NCI-H748 treated with DMSO at 0.1 percent for 48 hours (cell line): ENCODE measurements at places on chromosomes 6 and 20.

DNA sequence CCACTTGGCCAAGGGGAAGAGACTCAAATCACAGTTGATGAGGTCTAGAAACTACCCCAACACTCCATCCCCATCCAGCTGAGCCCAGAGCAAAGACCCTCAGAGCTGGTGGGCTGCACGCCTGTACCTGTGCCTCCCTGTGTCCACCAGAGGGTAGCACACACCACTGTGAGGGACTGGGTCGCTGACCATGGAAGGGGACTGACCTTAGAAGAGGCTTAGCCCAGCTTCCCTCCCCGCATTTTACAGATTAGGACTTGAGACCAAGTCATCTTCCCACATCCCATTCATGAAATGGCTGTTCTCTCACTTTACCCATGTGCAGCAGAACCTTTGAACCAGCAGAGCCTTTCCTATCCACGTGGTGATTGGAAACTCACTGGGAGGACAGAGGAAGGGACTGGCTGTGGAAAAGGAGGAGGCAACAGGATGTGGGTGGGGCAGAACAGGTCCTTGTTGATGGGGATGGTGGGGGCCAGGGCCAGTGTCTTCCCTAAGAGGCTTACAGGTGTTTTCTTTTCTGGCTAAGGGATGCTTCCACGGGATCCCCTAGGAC lies 44.3 kb downstream of the CPXM1 start:
- no peak for DNase-seq

DNA sequence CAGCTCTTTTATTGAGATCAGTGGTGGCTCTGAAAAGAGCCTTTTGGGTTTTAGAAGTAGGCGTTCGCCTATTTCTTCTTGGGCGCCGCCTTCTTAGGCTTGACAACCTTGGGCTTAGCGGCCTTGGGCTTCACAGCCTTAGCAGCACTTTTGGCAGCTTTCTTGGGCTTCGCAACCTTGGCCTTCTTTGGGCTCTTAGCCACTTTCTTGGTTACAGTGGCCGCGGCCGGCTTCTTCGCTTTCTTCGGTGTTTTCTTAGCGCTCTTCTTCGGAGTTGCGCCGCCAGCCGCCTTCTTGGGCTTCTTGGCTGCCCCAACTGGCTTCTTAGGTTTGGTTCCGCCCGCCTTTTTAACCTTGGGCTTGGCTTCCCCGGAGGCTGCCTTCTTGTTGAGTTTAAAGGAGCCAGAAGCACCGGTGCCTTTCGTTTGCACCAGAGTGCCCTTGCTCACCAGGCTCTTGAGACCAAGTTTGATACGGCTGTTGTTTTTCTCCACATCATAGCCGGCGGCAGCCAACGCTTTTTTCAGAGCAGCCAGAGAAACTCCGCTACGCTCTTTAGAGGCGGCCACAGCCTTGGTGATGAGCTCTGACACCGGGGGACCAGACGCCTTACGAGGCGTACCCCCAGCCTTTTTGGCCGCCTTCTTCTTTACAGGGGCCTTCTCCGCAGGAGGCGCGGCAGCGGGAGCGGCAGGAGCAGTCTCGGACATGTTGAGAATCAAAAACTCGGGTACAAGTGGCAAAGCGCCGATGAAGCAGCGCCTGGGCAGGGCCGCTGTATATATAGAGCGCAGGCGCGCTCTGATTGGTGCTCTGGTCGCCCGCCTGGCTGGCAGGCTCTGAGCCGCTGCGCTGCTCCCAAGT lies 31.3 kb upstream of the HFE start:
- peak; percentile 94 for DNase-seq

- no peak for DNase-seq
Measured at GRCh38 chr20:38985603-38986170, 23.5 kb downstream of the DHX35 start.

- DNase-seq, result no peak
Measured at GRCh38 chr6:36766399-36766945, 68.8 kb downstream of the RAB44 start.

DNA sequence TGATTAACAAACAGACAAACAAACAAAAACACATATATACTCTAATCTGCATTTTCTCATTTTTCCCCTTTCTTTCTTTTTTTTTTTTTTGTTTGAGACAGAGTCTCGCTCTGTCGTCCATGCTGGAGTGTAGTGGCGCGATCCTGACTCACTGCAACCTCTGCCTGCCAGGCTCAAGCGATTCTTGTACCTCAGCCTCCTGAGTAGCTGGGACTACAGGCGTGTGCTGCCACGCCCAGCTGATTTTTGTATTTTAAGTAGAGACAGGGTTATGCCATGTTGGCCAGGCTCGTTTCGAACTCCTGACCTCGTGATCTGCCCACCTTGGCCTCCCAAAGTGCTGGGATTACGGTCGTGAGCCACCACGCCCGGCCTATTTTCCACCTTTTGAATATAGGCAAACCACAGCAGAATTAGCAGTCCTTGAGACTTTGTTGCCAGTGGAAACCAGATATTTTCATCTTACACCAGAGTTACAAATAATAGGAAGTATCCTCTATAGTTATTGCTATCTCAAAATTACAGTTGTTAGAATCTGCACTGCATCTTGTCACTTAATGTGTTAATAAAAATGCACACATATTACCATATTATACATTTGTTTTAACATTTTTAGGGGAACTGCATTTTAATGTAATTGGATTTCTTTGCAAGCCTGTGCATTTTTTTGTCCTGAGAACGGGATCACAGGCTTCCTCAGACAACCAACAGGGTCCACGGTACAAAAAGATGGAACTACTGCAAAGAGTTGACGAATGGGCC lies 208.2 kb upstream of the ZNF217 start:
- no peak for DNase-seq

- DNase-seq, result no peak
Measured at GRCh38 chr6:80959034-80959433, 793.4 kb downstream of the TENT5A start.

DNA sequence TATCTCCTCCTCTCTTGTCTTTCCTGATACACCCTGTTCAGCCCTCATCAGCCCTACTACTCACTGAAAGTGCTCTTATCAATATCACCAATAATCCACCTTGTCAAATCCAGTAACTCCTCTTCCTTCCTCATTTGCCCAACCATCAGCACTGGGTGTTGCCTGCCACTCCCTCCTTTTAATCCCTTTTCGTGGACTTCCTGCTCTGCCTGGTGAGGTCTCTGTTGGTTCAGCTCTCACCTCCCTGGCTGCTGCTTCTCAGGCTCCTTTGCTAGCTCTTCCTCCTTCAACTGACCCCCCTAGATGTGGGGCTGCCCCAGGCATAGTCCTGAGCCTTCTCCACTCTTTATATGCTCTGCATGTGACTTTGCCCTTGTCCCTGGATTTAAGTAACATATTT lies 92.5 kb downstream of the PREP start:
- DNase-seq, result no peak
